ENCODE measurements at places on chromosomes 2 and 18.

DNA sequence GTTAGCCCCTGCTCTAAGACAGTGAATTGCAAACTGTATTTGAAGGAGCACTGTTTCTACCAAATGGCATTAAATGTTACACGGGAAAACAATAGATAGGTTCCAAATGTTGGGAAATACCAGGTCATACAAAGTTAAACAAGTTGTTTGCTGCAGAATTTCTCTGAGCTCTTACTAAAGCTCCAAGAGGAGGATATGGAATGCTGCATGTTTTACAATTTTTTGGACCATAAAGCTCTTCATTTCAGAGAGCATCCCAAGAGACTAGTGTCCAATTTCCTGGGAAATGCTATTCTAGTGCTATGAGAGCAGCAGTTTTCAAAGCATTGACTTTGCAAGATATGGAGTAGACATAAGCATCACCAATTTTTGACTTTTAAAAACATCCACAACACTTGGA is 155.6 kb upstream of the CCDC68 start:
- no peak for DNase-seq

DNA sequence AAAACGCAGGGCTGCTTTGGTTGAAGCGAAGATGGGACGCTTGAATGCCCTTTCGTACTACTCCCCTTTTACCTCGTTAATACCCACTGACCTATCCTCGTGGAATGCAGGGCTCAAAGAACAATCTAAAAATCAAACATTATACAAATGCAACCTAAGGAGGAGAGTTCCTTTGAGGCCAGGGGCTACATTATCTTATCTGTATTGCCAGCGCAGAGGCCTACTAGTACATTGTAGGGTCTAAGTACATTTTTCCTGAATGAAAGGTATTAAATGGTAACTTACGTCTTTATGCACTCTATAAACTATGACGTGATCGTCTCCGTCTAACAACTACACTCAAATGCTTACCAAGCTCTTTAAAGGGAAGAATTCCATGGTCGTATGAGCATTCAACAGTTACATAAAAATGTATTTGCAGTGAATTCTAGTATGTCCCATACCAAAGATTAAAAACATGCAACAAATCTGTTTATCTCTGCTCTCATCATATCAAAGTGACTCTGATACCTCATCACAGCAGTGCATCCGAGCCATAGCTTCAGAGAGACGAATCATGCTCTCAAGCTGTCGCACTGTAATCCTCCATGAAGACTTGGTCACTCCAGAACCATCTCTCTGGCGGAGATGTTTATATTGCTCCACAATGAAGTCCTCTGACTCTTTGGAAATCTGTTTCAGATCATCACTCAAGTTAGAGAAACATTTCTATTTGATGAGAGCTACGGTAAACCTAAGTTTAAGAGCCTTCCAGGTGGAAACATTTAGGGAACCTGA is 14.1 kb upstream of the LCT start:
- no peak for DNase-seq

DNA sequence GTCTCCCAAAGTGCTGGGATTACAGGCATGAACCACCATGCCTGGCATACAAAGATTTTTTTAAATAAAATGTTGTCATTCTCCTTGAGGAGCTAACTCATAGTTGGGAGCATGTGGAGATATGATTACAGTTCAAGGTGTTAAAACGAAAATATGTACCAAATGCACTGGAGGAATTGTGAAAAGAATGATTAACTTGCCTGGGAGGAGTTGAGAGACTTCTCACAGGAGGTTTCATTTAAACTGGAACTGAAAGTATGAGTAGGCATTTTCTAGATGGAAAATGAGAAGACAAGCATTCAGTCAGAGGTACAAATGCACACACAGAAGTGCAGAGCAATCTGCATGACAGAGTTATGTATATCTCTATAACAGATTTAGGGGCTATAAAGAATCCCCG is 126.6 kb upstream of the PDE1A start:
- DNase-seq: no peak

- DNase-seq: no peak
Observed at GRCh38 chr2:45699032-45699658, 47.7 kb downstream of the PRKCE start.
